ENCODE measurements at places on chromosomes 4 and X. TPM values are rescaled to one million over a fixed set of nuclear protein-coding genes. Genes with fewer than 3 reads are reported as not detected.

Gene DNAAF6
- not detected for total RNA-seq

Gene C1QTNF7
- not detected for total RNA-seq

GRCh38 chr4:15373363-15373762 lies 54.5 kb upstream of the C1QTNF7 start:
- H3K36me3 ChIP-seq = no peaks in the 10 kb centered on the region
- no peak for DNase-seq
- H3K27ac ChIP-seq = no peak overlapping the region

DNA sequence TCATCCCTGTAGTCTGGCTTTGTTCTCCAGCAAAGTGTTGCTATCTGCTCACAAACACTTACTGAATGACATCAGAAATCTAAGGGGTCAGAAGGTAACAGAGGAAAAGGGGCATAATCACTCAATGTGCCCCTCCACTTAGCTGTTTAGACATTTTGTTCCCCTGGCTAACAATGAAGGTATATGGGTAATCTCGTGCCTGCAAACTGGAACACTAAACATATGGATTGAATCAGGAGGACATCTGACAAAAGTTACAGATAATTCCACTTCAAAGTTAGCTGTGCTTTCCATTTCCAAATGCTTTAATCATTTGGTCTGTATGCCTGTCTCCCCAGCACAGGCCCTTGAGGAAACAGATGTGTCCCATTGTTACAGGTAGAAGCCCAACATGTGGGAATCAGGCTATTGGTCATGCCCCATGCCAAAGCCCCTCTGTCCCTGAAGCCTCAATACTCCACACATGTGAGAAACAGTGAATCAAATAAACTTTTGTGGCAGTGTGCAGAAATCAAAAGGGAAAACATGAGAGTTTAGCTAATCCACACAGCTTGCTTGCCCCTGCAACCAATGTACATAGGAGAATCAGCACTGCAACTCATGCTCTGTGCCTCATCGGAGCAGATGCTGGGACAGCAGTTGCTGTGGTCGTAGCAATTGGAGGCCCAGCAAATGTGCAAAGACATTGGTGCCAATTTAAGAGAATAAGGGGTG lies 111.7 kb downstream of the RNF150 start:
- H3K4me3 ChIP-seq = no peak overlapping the region
- DNase-seq = no peak
- no peaks in the 10 kb centered on the region for H3K27me3 ChIP-seq
- no peaks in the 10 kb centered on the region for H3K4me1 ChIP-seq
- no peaks in the 10 kb centered on the region for H3K36me3 ChIP-seq

DNA sequence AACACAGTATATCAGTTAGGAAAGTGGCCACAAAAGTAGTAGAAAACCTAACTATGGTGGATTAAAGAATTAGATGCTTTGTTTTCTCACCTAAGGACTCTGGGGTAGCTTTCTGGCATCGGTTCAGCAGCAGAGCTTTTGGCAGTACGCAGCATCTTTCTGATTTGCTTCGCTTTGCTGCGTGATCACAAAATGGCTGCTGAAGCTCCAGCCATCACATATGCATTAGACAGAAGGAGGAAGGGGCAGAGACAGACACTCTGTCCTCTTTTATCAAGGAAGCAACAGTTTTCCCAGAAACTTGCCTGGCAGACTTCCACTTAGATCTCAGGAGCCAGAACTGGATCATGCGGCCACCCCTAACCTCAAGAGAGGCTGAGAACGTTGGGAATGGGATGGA lies 15.1 kb downstream of the TREX2 start:
- no peaks in the 10 kb centered on the region for H3K27me3 ChIP-seq
- no peaks in the 10 kb centered on the region for H3K4me1 ChIP-seq
- no peak overlapping the region for H3K4me3 ChIP-seq
- no peaks in the 10 kb centered on the region for H3K36me3 ChIP-seq
- H3K27ac ChIP-seq = no peak overlapping the region
- no peak for DNase-seq

All from Panc1 (cell line).